ENCODE measurements at places on chromosomes 12 and 14. TPM values are rescaled to one million over a fixed set of nuclear protein-coding genes. Genes with fewer than 3 reads are reported as not detected.
A peak's percentile ranks its signal among the peaks of the same experiment; 100 is the strongest.

PRB2 gene
- not detected for total RNA-seq

WSCD2 gene
- 5.0 TPM for total RNA-seq

DNA sequence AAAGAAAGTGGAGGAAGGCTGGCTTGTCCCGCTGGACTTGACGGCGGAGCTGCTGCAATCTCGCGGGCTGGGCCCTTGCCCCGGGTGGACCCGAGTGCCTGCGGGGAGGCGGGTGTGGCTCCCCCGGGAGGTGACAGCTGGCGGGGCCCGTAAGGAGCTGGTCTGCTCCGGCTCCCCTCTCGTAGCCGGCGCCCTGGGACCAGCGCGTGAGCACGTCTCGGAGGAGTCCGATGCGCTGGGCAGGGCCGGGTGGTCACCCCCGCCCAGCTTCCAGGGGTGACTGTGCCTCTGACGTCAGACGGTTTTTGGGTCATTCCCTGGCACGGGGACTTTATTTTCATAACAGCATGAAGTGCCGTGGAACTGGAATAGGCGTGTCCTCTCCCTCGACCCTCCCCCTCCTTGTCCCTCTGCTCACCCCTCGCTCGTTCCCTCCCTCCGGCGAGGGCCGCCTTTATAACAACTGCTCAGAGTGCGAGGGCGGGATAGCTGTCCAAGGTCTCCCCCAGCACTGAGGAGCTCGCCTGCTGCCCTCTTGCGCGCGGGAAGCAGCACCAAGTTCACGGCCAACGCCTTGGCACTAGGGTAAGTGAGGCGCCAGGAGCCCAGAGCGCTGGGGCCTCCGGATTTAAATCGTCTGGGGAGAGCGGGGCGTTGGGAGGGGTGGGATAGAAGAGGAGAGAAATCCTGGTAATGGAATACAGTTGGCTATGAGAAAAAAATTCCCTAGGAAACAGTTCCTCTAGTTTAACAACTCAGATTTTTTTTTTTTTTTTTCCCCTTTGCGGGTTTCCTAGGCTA, at the start of gene GPRC5A:
TSS of gene GPRC5A (plus strand) at position 483 of the 801 bp plus-strand sequence. CDS start 16,688 bp downstream, outside the sequence.
- DNase-seq = peak; percentile 95

GRCh38 chr14:74134484-74134883, 49.7 kb downstream of the LIN52 start:
- DNase-seq = no peak

DNA sequence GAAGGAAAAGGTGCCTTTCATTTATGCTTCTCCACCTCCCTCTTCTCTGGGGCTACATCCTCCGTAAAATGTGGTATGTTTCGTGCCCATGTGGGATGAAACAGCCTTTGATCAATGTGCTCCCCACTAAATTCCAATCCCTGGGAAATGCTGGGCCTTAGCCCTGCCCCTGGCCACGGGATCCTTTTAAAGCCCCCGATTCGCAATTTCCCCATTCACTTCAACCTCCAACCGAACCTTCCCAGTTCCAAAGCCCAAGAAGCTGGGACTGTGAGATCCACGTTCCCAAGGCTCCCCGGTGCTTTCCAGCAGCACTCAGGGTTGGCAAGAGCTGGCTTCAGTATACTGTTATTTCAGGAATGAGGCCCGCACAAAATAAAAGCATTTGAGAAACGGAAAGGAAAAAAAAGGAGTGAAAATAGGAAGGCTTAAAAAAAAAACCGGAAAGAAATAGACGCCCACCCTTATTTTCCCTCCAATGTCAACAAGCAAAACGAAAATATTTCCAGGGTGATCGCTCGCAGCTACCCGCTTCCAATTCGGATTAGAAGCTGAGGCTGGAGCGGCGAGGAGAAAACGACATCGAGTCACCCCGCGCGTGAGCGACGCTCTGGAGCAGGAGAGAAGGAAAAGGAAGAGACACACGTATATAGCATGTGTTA, 1.3 kb upstream of the FOXG1 start:
- DNase-seq = no peak

DNA sequence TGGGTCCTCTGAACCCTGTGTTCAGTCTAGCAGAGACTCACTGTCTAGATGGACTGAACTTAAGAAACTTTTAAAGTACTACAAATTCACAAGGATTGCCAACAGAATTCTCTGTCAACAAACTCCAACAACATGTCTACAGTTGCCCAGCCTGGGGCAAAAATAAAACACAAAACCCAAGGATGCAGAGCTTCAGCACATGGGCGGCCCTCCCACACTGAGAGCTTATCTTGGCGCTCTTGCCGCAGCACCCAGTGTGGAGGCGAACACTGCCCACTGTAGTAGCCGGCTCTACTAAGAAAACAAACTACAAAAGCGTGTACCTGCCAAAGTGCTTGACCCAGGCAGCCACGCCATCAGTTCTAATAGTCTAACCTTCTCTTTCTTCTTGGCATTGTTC, 66.7 kb downstream of the PTPN21 start:
- DNase-seq = no peak

DNA sequence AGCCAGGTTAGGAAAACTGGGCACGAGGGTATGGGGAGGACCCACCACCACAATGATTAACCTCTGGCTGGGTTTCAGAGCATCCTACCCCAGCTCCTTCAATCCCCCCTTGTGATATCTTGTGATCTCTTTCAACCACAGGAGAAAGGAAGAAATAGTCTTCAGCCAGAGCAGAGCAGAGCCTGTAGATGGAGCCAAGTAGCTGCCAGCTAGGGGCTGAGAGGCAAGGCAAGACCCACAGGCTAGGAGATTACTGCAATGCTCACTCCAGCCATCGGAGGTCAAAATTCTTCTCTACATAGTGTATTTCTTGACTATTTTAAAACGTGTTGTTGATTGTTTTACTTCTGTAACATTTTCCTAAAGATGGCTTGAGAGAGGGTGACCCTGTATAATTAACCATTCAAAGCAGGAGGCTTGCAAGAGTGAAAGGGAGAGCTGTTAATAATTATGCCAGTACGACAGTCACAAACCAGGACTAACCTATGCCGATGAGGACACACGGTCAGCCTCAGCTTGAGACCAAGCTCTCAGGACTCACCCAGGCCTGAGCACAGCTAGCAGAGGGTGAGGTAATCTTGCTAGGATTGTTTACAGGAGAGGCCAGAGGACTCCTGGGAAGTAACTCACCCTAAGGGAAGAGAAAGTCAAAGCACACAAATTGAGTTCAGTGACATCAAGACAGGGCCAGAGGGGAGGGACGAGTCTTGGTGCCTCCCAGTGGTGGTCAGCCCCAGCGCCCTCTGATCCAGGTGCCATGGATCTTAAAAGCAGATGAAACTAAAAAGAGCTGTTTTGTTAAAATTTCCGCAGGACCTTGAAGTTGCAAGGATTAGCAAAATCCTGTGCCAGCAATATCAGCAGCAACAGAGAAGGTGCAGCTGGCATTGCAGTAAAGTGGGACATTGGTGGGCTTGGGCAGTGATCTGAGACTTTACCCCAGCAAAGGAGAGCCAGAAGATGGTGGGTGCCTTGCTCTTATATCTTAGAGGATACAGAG, 29.8 kb upstream of the CDKN3 start:
- no peak for DNase-seq

DNA sequence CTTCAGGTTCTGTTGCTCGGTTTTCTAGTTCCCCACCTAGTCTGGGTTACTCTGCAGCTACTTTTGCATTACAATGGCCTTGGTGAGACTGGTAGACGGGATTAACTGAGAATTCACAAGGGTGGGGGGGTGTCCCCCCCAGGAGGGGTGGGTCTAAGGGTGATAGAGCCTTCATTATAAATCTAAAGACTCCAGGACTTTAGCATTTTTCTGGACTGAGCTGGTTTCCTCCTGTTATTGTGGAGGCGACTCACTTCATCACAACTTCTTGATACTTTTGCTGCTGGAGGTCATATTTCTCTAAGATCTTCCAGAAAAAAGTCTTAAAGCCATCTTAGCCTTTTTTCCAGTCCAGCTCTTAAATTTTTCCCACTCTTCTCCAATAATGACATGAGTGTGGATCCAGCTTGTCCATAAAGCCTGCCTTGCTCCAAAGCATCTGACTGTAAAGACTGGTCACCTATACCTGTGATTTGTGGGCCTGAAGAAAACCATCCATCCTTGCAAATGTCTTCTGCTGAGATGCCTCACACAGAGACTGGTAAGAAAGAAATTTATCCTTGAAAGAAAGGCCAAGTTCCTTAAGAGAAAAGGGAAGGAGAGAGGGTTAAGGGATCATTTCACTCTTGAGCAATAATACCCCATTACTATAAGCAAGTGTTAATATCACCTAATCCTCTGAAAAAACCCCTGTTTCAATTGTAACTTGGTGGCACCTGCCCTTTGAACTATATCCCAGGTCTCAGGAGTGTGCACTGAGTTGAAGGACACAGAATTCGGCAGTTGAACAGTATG, 19.7 kb upstream of the SLC2A14 start:
- DNase-seq = no peak

Measured in sigmoid colon (tissue), 7 donors.